ENCODE measurements at places on chromosomes 3 and 15.

DNA sequence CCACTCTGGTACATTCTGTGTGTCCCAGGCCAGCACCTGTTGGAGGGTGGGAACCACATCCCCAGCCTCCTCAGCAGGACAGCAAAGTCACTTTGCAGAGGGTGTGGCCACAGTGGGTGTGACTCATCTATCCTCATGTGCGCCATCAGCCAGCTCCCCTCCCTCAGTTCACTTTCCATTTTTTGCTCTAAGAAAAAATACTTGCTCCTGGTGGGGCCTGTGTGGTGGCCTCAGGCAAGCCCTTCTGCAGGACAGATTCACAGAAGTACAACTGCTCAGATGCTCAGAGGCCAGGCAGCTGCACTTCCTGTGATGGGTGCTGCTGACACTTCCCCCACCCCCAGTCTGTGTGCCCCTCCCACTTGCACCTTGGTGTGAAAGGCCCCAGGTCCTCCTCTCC is 78.3 kb upstream of the ALDH1L1 start:
- DNase-seq = no peak

GRCh38 chr15:90780916-90781315 is 63.8 kb downstream of the BLM start:
- no peak for DNase-seq

DNA sequence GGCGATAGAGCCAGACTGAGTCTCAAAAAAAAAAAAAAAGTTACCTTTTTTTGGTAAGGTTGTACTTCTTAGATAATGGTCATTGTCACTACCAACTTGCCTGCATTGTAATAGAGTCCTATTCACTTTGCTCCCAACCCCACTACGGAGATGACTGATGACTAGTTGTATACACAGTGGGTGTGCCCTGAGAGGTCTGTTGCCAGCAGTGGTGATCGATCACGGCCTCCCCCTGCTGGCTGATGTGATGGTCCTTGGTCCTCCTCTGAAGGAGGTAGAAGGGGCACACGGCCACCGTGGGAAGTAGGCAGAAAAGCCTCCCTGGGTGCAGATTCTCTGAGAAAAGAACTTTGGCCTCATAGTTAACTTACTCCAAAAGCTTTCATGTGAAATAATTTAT is 10.7 kb downstream of the GCNT3 start:
- no peak for DNase-seq

GRCh38 chr15:78085928-78086327 is 6.4 kb upstream of the SH2D7 start:
- DNase-seq = peak; percentile 66

DNA sequence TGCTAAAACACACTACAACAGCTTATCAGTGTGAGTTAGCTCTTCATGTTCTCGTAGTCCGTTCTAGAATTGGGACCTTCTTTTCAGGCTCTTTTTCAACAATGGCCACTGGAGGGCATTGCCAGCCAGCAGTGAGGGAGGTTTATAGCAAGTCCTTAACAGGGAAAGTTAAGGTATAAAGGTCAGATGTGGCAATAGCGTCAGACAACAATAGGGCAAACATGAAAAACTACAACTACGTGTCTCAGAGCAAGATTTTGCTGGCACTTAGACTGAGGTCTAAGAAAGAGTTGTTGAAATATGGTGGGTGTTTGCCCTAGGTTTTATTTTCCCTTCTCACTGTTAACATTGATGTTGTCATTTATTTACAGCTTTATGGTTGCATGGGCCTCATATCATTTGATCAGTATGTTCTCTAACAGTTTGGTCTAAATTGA is 161.4 kb downstream of the GMNC start:
- peak; percentile 52 for DNase-seq

- DNase-seq = peak; percentile 77
Observed at GRCh38 chr3:171548917-171549316, 88.7 kb upstream of the TNIK start.

DNA sequence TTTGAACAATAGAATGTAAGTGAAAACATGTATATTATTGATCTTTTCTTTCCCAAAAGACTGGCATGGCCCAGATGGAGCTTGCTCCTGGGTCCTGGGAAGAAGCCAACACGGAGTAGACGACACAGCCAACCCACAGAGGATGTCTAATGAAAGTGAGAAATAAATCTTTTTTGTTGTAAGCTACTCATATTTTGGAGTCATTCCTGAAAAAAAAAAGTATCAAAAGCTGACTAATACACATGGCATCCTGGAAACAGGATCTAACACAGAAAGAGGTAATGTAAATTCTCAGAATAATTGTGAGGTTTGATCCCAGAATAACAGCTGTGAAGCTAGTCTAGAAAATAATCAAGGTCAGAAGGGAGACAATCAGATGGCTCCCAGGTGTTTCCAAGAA is 12.6 kb upstream of the FRMD5 start:
- no peak for DNase-seq

- DNase-seq = no peak
Observed at GRCh38 chr15:55267401-55268175, 22.0 kb downstream of the RAB27A start.

- DNase-seq = no peak
Observed at GRCh38 chr3:158295771-158296170, 185.9 kb downstream of the RSRC1 start.

DNA sequence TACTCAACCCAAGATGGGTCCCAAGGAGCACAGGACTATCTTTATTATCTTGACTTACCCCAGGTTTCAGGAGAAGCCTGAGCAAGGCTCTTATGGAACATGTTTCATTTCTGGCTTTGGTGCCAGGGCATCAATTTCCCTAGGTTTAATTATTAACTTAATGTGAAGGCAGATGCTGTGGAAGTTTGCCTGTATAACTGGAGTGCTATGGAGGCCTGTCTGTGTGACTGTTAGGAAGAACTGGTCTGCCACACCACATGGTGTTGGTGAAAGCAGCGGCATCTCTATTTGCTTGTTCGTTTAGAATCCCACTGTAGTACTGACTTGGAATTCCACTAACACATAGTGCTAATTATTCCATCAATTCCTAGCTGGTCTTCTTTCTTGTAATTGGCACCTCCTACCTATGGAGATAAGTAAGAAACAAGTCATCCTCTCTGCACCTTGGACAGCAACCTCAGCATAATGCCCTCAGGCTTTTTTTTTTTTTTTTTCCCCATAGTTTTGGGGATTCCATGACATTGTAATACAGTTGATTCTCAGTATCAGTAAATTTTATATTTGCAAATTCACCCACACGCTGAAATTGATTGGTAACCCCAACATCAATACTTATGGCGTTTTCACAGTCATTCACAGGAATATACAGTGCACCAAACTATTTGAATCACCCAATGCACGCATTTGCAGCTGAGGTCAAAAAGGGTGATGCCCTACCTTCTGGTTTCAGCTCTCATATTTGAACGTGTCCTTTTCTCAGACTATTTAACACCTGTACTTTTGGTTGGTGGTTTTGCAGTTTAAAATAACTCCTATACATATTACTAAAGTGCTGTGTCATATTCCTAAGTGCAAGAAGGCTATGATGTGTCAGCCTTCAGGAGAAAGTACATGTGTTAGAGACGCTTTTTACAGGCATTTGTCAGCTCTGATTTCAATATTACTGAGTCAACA is 772.8 kb upstream of the LMCD1 start:
- DNase-seq = no peak

- DNase-seq = no peak
Observed at GRCh38 chr3:35120026-35120425, 519.3 kb upstream of the ARPP21 start.

GRCh38 chr3:103167850-103168249 is 733.0 kb downstream of the ZPLD1 start:
- no peak for DNase-seq

DNA sequence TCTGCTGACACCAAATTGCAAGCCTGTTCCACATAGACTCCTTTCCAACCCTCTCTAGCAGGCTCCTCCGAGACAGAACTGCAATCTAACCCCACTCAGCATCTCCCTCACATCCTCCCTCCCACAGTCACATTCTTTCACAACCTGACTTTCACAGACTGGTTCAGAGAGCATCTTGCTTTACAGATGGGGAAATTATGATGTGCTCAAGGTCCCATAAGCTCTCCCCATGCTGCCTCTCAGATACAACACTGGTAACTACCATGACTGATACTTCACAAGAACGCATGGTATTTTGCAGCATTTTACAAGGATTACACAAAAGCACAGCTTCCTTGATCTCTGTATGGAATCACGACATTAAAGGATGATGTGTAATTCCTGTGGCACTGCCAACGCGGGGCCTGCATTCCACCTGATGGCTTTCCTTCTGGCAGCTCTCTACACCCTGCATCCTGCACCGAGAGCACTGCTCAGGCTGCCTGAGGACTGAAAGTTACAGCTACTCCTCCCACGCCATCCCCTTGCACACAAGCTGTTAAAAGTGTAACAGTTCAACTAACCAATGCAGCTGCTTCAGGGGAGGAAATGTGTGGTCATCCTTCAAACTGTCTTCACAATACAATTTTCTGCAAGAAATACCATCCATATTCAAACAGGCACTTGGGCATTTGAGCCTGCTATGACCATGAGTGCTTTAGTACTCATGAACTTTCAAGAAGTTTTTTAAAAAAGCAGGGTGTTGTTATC is 27.6 kb downstream of the TBC1D2B start:
- no peak for DNase-seq

DNA sequence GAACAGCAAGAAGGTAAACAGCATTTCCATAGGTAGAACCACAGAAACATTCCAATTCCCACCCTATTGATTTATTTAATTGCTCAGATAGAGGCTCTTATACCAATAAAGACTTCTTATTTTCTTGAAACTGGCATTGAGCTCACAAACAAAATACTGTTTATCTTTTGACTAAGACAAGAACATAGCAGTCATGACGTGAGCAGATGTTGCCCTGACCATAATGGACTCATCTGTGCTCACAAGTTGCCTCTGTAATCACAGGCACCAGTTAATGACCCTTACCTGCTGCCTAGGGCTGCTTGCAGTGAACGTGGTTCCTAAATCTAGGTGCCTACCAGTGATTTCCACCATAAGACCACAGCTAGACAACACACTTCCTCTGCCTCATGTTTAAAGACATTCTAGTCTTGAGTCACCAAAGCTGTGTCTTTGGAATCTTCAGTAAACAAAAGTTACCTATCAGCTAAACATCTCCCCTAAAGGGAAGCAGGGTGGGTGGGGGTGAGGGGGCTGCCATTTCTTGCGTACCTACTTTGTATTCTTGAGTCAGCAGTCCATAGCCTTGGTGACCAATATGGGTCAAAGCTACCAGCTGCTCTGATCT is 2.1 kb downstream of the FYCO1 start:
- no peak for DNase-seq

DNA sequence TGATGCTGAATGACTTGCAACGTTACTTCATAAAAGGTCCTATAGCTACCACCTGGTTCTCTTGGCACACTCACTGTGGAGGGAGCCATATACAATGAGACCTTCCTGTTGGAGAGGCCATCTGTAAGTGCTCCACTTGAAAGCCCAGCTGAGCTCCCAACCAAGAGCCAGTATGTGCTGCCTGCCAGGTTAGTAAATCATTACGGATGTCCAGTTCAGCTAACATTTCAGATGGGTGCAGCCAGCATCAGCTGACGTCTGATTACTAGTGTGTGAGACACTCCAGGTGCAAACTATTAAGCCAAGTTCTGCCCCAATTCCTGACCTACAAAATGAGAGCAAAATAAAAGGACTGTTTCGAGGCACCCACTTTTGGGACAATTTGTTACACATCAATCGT is 274.4 kb upstream of the ROBO2 start:
- no peak for DNase-seq

DNA sequence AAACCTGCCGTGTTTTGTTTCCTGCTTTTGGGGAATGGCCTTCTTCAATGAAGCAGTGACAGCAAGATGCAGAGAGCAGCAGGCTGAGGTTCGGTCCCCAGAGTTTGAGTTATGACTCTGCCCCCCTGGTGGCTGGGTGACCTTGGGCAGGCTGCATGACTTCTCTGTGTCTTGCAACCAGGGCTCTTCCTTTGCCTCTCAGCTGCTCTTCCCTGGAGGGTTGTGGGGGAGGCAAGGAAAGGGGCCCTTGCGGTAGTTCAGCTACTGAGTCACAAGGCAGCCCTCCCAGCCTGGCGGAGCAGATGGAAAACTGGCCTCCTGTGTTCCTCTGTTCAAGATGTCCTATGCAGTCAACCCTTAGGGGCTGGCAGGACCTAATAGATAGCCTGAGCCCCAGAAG is 17.1 kb downstream of the CTXND1 start:
- no peak for DNase-seq

- no peak for DNase-seq
Observed at GRCh38 chr3:82082796-82083195, 321.4 kb upstream of the GBE1 start.

- no peak for DNase-seq
Observed at GRCh38 chr3:136634821-136635220, 117.4 kb downstream of the STAG1 start.

DNA sequence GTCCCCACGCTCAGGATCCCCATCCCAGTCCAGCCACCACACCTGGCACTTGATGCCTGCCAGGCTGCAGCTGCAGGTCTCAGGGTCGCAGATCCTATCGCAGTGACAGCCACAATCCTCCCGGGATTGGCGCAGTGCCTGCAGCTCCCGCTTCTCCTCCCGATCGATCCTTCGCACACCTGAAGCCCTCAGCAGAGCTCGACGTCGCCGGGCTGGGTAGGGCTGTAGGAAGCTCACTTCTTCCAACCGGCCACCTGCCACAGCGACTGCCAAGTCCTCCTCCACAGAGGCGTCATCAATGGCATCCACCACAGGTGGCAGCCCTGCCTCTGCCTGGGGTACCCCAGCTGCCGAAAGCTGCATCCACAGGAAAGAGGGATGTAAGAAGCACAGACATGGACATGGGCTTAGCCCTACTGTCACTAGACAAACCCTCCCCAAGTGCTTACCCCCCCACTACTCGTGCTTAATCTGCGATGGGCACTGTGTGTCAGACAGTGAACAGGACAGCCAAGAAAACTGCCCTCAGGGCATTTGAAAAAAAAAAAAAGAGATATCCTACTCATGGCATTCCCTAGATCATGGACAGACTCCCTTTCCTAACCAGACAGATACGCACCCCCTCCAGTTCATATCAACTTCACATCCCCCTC is 9.2 kb downstream of the CSRNP1 start:
- DNase-seq = no peak

DNA sequence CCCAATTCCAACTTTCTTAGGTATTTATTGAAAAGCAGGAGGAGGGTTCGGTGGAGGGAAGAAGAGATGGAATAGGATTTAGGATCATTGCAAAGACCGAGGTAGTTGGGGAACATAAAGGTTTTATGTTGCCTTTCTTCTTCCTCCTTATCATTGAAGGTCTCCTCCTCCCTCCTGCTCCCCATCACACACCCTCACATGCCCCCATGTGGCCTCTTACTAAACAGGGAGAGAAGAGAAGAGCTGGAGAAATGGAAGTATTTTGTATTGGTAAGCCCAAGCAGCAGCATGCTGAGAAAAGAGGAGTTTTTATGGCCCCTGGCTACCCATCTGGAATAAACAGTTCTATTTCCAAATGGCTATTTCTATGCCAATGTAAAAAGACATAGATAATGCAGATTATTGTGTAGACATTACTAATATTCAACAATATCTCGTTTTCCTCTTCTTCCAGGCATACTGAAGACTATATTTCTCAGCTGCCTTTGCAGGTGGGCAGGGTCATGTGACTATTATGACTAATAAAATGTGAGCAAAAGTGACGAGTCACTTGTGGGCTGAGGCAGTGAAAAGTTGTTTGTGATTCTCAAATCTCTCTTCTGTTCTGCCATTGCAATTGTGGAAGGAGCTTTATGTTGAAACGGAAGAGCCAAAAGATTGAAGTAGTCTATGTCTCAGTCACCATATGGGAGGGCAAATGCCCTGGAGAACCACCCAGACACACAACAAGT is 5.2 kb upstream of the GPR176 start:
- no peak for DNase-seq
